NCI-H2029 treated with DMSO at 0.1 percent for 48 hours (cell line): ENCODE measurements at places on chromosomes 13 and 19.

- DNase-seq = no peak
Measured at GRCh38 chr19:41925208-41926003, 2.8 kb downstream of the ERFL start.

DNA sequence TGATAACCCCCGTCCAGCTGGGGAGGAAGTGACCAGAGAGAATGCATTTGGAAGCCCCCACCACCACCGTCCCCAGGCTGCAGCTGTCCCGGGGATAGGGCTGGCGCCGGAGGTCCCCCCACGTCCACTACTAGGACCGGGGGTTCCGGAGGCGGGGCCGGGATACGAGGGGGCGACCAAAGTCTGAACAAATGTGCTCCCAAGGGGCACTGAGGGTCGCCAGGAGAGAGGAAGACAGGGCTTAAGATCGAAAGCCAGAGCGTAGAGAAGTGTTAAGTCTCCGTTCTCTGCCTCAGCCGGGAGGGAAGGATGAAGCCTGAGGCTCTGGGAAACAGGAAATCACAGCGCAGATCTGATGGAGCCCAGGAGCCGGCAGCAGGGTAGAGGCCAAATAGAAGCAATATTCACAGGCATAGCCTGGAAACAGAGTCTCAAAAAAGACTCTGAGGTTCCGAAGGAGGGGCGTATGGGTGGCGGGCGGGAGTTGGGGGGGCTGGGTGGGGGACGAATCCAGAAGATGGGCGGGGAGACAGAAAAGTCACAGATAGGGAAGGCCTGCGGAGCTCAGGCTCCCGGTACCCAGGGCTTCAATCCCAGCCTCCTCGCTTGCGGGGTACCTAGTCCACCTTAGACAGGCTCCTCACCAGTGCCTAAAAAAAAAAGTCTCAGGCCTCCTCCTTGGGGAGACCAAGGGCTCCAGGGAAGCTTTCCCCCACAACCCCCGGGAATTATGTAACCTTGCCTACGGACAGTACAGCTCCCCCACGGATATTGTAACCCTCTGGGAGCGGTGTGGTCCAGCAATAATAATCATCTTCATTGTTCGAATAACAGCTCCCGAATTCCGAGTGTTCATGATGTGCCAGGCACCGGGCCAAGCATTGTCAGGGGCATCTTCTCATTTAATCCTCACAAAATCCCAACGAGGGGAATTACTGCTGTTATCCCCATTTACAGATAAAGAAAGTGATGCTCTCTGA is 1.1 kb upstream of the ERF start:
- no peak for DNase-seq

- DNase-seq = no peak
Measured at GRCh38 chr13:92745258-92745657, 481.3 kb upstream of the GPC6 start.

- no peak for DNase-seq
Measured at GRCh38 chr13:112905619-112905989, 63.4 kb upstream of the MCF2L start.

DNA sequence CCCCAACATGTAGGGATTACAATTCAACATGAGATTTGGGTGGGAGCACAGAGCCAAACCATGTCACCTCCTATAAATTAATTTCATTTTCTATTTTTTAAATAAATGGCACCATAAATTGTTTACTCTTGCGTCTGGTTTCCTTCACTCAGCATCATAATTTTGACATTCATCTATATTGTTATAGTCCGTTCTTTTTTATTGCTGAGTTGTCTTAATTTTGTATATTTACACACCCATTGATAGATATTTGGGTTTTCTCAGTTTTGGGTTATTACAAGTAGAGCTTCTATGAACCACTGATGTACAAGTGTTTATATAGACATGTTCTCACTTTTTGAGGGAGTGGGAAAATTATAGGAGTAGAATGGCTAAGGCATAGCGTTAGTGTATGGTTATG is 445.4 kb downstream of the MYO16 start:
- no peak for DNase-seq

GRCh38 chr13:44103429-44104196 is 223.9 kb downstream of the LACC1 start:
- DNase-seq = no peak

GRCh38 chr13:46184277-46184699 is 2.3 kb upstream of the LCP1 start:
- DNase-seq = peak; percentile 3

GRCh38 chr19:46728693-46729339 is 11.9 kb upstream of the PRKD2 start:
- DNase-seq = no peak

- DNase-seq = no peak
Measured at GRCh38 chr19:15282311-15282705, 50.0 kb downstream of the BRD4 start.

GRCh38 chr13:74889321-74889720 is 592.6 kb downstream of the TBC1D4 start:
- DNase-seq = peak; percentile 0

- no peak for DNase-seq
Measured at GRCh38 chr19:52590728-52591127, 20.6 kb downstream of the ZNF701 start.

GRCh38 chr13:50390503-50391248 is 375.4 kb downstream of the KCNRG start:
- DNase-seq = no peak

DNA sequence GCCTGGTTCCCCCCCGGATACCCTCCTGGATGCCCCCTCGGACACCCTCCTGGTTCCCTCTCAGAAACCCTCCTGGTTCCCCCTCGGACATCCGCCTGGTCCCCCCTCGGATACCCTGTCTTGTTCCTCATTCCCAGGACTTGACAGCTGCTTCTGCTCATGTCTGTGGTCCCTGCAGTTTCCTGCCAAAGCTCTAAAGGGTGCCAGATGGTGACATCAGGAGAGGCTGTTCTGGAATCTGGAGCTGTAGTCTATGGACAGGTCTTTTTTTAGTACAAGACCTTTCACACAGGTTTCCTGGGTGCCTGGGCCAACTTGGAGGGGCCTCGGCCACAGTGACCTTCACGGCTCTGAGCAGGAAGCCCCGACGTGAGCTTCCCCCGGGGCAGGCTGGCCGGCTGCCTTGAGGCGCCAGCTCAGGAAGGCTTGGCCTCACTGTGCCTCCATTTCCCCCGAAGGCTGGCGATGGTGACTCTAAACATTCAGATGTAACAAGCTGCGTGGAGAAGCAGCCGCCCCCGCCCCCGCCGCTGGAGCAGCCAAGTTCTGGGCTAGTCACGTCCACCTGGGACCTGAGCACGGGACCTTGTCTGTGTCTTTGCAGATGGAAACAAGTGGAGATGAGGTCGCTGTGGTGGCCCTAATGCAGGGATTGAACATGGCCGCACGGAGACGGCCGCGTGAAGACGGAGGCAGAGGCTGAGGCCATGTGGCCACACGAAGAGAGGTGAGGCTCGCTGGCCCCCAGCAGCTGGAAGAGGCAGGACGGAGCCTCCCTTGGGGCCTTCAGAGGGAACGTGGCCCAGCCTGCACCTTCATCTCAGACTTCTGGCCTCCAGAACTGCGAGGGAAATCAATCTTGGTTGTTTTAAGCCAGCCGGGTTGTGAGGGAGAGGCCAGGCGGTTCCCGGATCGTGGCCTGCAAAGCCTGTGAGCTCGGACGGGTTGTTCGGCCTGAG is 12.7 kb downstream of the SGTA start:
- DNase-seq = no peak

DNA sequence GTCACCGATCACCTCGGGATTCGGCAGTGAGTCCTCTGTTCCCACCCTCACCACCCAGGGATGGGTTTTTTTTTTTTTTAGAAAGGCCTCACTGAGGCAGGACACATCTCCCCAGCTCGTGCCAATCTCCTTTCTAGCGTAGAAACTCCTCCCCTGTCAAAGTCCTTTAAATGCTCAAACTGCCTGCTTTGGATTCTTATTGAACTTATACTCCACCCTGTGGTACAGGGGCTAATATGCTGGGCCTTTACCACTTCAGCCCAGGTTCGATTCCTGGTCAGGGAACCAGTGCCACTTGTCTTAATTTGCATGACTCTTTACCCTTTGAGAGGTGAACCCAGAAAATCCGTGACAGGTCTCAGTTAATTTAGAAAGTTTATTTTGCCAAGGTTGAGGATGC is 8.3 kb upstream of the ZNF14 start:
- DNase-seq = no peak

GRCh38 chr19:30679789-30680188 is 307.6 kb downstream of the ZNF536 start:
- no peak for DNase-seq

- DNase-seq = no peak
Measured at GRCh38 chr13:48695776-48696175, 42.0 kb downstream of the CYSLTR2 start.

DNA sequence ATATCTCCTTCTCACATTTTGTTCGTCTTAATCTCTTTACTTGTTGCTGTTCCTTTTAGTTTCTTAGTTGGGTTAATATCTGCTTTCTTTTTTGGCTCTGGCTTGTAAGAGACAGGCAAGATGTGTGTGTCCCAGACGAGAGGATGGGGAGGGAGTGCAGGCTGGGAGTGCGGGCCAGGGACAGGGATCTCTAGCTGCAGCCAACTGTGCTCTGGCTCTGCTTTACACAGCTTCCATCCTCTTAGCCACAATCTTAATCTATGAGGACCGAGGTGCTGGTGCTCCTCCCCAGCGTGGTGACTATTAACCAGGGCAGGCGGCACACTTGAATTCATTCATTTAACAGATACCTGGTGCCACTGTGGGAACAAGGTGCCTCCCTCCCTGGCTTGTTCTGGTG is 70.9 kb upstream of the WASF3 start:
- no peak for DNase-seq

- no peak for DNase-seq
Measured at GRCh38 chr19:18893587-18894253, 2.2 kb downstream of the CERS1 start.

GRCh38 chr19:43667876-43668405 is 2.0 kb downstream of the PLAUR start:
- DNase-seq = peak; percentile 70

GRCh38 chr13:75147946-75148345 is 334.0 kb downstream of the TBC1D4 start:
- DNase-seq = no peak

GRCh38 chr19:45791744-45792469 is 738 bp downstream of the DMWD start:
- no peak for DNase-seq

- DNase-seq = no peak
Measured at GRCh38 chr19:47701717-47702552, 11.3 kb upstream of the EHD2 start.

- DNase-seq = no peak
Measured at GRCh38 chr13:50618206-50618605, 225.3 kb downstream of the DLEU7 start.

DNA sequence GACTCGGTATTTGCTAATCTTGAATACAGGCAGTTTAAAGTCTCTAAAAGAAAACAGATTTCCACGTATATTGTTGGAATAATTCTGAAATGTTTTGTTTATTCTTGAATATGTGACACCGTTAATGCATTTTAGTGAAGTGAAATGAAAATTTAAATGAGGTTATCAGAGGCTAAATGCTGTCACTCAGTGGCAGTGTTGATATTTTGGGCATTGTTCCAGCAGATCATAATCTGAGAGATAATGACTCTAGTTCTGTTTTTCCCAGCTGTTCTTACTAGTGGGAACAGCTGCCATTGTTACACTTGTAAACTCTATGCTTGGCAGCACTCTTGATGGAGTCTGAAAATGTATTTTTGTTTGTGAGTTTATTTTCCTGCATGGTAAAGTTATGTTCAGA is 365.6 kb upstream of the SLC10A2 start:
- DNase-seq = no peak

GRCh38 chr13:77298426-77298825 is 28.5 kb downstream of the MYCBP2 start:
- no peak for DNase-seq

DNA sequence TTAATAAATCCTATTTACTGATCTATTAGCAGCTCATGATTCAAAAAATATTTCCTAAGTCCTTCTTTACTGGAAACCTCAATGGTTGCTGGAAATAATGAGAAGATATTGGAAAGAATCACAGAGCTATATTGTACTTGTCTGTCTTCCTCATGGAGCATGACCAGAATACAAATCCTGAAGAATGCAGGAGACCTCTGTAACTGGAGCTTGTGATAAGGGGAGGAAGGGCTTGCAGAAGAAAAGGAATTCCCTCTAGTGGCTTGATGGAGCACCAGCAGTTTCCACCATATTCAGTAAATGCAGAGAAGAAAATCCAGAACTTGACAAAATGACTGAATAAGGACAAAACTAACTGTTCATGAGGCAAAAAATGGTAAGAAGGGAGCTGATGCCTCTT is 1333.1 kb downstream of the EFNB2 start:
- no peak for DNase-seq

- no peak for DNase-seq
Measured at GRCh38 chr19:13623716-13624710, 117.7 kb upstream of the CACNA1A start.

DNA sequence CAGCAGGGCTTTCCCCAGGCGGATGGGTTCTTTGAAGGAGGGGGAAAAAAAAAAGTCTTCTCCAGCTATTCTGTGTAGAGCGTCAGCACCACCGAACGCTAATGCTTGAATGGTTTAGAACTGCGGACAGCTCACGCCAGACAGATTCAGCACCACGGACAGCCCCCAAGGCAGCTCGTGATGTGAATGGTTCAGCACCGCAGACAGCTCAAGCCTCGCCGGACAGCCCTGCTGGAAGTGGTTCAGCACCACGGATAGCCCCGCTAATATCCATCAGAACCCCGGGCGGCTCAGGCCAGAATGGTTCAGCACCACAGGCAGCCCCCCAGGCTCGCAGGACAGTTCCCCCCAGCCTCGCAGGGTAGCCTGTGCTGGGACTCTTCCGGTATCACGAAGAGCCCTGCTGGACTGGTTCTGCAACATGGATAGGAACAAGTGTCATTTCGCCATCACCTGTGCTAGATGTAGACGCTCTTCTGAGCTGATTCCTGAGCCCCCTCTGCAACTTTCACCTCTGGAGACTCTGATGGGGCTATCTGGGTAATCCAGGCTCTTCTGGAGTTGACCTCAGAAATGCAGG is 4.9 kb upstream of the SMIM17 start:
- no peak for DNase-seq

GRCh38 chr19:2274931-2275535 is 6.9 kb downstream of the PEAK3 start:
- DNase-seq = no peak

DNA sequence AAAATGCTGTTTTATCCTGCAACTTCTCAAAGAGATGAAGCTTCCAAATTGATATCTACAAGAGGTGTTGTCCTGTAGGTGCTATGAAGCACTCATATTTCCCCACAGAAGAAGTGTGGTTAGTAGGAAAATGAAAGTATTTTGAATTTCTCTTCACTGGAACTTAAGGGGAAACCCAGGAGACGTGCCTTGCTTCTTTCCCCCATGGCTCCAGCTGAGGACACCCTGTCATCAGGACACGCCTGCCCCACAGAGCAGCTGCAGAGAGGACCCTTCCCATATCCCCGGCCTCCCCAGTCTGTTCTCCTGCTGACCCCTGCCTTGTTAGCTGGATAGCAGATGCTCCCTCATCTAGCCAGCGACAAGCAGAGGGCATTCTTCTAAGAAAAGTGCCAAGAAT is 371.3 kb downstream of the COG6 start:
- no peak for DNase-seq

DNA sequence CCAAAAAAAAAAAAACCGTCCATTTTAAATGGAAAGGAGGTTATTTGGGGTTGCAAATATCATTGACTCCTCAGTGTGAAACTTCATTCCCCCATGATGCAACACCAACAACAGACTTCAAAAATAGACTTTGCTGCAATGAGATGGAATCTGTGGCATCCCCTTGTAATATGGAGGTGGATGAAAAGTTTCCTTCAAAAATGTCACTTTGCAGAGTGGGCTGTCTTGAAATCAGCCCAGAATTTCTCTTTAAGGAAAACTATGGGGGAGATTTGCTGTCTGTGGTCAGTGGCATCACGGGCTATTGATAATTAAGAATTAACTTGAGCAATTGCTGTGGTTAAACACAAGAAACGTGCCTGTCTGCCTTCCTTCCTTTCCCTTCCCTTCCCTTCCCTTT is 1.5 kb downstream of the GPR18 start:
- DNase-seq = no peak
